ENCODE measurements at places on chromosomes 7 and 10.

- no peak for DNase-seq
Observed at GRCh38 chr7:80334908-80335307, 177.0 kb downstream of the GNAT3 start.

DNA sequence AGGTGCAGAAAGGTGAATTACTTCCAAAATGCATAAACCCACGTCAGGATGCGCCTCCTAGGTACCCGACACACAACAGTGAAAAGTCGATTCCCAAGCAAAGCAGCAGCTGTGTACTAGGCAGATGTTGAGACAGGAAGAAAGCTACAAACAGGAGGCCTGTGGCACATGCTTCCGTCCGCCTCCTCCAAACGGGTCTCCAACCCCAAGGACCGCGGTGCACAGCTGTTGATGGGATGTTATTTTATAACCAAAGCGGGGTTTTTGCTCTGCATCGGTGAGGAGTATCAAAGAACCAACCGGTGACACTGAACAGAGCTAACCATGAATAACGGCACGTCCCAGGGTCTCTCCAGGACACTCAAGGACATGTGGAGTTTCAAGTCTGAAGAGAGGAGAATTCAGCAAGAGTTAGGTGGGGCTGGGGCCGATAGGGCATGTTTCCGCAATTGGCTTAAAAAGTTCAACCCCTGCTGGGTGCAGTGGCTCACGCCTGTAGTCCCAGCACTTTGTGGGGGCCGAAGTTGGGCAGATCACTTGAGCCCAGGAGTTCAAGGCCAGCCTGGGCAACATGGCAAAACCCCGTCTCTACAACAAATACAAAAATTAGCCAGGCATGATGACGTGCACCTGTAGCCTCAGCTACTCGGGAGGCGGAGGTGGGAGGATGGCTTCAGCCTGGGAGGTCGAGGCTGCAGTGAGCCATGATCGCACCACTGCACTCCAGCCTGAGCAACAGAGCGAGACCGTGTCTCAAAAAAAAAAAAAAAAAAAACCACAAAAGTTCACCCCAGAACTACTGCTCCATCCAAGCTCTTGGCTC is 108.0 kb downstream of the SMURF1 start:
- no peak for DNase-seq

GRCh38 chr10:127899766-127900387 is 7.0 kb upstream of the PTPRE start:
- no peak for DNase-seq

- DNase-seq, result peak; percentile 16
Observed at GRCh38 chr7:93147363-93147762, 822 bp downstream of the SAMD9L start.

- no peak for DNase-seq
Observed at GRCh38 chr10:102650655-102651454, 6.6 kb downstream of the TRIM8 start.

DNA sequence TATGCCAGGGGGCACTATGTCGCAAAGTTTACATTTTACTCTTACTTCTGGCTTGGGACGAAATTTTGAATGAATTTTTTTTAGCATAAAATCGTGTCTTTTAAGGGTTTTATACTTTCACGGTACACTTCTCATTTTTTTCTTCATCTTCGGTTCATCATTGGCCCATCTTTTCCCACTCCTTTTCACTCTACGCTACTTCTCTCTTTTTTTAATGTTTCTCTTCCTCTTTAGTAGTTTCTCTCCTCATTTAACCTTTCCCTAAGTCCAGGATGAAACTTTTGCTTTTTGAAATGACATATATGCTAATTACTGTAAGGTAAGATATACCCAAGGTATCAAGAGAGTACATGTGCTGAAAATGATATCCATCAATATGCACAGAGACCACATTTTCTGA is 39.5 kb downstream of the C7orf33 start:
- DNase-seq, result no peak

- no peak for DNase-seq
Observed at GRCh38 chr7:36781011-36781738, 56.9 kb upstream of the AOAH start.

- no peak for DNase-seq
Observed at GRCh38 chr10:124918906-124919305, 23.0 kb upstream of the ZRANB1 start.

GRCh38 chr10:74071157-74071556 is 73.2 kb downstream of the VCL start:
- DNase-seq, result no peak

- no peak for DNase-seq
Observed at GRCh38 chr7:146008293-146008692, 108.3 kb upstream of the CNTNAP2 start.

DNA sequence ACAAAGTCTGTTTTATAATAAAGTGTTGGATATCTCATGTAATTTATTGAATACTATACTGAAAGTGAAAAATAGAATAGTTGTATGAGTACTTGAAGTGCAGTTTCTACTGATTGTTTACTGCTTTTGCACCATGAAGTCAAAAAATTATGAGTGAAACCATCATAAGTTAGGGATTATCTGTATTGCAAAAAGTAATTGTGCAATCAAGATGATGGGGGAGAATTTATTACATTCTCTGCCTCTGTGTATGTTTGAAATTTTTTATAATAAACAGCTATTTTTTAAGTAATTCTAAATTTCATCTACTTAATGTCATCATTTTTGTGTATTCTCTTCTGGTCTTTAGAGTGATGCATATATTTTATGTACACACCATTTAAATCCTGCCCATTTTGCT is 47.2 kb upstream of the TMEM273 start:
- DNase-seq, result no peak

GRCh38 chr10:20288060-20288459 is 471.8 kb downstream of the PLXDC2 start:
- DNase-seq, result no peak

DNA sequence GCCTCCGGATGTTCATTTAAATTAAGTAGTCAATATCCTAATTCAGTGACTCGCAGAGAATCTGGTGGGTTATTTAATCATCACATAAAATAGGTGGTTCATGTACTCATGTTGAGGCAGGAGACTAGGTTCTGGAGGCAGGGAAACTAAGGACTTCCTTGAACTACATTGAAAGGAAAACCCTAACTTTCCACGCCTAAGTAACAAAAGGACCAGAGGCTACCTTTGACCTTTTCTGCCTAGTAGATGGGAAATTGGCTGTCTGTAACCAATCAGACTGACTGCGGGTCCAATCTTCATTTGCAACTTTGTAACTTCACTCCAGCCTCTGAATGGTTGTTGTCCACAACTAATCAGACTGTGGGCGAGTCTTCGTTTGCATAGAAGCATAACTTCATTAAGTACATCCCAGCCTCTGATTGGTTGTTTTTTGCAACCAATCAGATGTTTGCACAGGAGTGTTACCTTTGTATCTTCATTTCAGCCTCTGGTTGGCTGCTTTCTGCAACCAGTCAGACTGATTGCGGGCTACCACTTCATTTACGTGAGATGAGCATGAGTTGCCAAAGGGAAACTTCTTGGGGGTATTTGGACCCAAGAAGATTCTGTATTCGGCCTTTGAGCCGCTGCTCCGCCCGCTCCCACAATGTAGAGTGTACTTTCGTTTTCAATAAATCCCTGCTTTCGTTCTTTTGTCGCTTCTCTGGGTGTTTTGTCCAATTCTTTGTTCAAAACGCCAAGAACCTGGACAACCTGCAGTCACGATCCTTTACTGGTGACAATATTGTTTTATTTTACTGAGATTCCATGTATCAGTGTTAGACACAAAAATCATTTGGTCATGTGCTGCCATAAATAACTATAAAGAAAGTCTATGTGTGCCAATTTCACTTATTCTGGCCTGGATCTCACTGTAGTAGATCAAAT is 1.7 kb upstream of the ST7 start:
- no peak for DNase-seq

DNA sequence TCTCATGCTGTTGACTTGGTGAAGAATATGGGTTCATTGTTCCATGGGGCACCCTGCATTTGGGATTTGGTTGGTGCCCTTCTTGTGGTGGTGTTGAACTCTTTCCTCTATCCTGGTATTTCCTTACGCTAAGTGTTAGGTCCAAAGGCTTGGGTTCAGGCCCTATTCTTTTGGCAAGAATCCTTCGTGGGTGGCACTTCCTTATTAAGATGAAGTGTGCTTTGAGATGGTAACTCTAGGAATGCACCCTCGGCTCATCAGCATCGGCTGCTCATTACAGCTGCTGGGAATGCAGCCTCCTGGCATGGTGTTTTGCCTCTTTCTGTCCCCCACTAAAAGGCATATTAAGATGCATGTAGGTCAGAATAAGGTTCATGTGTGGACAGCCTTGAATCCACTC is 380.7 kb downstream of the RPS24 start:
- no peak for DNase-seq
